Myocyte (in vitro differentiated cells): ENCODE measurements at places on chromosomes 1 and 21. TPM values are rescaled to one million over a fixed set of nuclear protein-coding genes. Genes with fewer than 3 reads are reported as not detected.

Gene CASQ1
- 9.4 and 12.2 TPM in 2 replicates for total RNA-seq

Gene SYT11
- total RNA-seq, result 7.4 and 9.5 TPM in 2 replicates

Gene LCE1D
- total RNA-seq, result not detected in 2 replicates

Gene RPTN
- total RNA-seq, result 1.0 and 1.9 TPM in 2 replicates

Gene CFAP410
- 28.1 and 38.0 TPM in 2 replicates for total RNA-seq
